Chondrocyte (in vitro differentiated cells): ENCODE measurements at places on chromosomes 5 and 9. TPM values are rescaled to one million over a fixed set of nuclear protein-coding genes. Genes with fewer than 3 reads are reported as not detected.

S1PR3 gene
- total RNA-seq, result 1.6 to 5.2 TPM (median 4.5 TPM) in 3 replicates

SPAAR gene
- 0.70 to 1.3 TPM (median 0.77 TPM) in 3 replicates for total RNA-seq

DHX29 gene
- 22.2 to 32.2 TPM (median 23.0 TPM) in 3 replicates for total RNA-seq

ANKRD34B gene
- not detected in 3 replicates for total RNA-seq

NR6A1 gene
- total RNA-seq, result 0.39 to 0.77 TPM (median 0.56 TPM) in 3 replicates

DNA sequence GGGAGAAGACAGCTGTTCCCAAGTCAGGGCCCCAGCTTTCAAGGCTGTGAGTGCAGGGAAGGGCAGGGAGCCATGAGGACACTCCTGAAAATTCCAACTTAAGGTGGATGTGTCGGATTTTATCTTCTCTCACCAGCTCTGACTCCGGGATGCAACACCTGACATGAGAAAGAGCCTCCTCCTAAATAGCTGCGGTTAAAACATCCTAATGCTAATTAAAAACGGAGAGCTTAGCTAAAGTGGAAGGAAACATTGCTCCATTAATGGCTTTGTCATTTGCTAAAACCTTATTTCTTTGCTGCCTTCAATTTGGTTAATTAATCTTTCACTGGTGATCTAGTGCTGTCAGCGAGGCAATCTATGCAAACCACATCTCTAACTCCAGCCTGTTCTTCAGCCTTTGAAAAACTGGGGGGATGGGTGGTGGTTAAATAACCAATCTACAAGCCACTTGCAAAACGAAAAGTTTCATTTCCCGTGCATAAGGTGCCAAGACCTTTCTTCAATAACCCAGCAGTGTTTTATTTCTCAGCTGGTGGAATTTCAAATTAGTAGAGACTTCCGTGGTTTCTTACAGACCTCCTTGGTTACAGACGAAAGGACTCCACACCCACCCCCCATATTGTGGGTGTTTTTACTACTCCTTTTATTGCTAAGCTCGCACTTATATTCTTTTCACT lies 379.6 kb downstream of the MLLT3 start:
- no peak for DNase-seq

DNA sequence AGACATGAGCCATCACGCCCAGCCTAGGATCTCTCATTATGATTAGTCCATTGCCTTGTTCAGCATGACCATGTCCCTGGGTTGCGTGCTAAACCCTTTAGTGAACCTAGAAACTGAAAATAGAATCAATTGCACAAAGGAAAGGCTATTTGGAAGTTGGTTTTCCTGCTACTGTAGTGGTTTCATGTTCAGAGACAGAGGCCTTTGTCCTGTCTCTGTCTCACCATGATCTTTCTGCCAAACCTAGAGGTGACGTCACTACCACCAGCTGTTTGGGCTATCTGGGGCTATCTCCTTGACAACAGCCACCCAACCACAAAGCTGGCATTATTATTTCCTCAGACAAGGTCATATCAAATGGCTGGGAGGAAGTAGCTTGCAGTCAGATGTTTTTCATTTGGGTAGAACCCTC lies 4.0 kb upstream of the CDK5RAP2 start:
- DNase-seq, result no peak

GRCh38 chr5:592158-592557 lies 20.0 kb upstream of the CEP72 start:
- DNase-seq, result peak; percentile 52

DNA sequence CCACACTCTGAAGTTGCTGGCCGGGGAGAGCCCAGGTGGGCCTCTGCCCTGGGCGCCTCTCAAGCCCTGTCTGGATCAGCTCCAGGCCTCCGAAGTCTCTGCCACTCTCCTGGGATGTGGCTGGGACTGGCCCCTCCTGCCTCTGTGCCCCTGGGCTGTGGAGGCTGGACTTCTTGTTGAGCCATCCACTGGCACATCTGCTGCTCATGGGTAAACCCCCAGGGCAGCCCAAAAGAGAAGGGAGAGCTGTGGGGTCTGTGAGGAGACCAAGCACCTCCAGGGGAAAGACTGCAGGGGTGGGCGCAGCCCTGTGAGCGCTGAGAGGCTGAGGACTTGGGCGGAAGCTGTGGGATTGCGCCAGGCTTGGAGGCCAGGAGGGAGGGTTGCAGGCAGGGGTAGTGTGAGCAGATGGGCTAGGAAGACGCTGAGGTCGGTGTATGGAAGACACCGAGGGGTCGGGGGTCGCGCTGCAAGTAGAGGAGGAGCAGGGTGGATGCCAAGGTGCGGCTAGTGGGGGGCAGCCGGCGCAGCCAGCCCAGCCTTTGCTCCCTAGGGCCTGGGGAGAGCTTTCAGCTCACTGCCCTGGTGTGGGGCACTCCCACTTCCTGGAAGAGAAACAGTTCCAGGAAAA lies 118.1 kb downstream of the WNK2 start:
- peak; percentile 82 for DNase-seq

DNA sequence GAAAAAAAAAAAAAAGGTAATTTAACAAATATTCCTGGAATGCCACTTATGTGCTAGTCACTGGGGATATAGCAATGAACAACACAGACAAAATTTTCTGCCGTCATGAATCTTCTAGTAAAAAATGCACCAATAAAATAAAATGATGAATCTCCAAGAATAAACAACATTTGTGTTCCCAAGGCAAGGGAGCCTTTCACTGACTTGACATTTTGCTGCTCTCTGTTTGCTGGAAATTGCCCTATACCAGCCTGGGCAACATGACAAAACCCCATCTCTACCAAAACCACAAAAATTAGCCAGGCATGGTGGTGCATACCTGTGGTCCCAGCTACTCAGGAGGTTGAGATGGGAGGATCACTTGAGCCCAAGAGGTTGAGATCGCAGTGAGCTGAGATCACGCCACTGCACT lies 64.5 kb upstream of the ERBIN start:
- DNase-seq, result no peak

- DNase-seq, result no peak
These were observed 216.0 kb upstream of the PUM3 start for GRCh38 chr9:3059781-3060468.
